LNCaP clone FGC (cell line): ENCODE measurements at places on chromosomes 13 and 19.

GRCh38 chr19:11142528-11143171 is 12.9 kb downstream of the SPC24 start:
- DNase-seq, result no peak

GRCh38 chr19:35993923-35994598 is 927 bp upstream of the SDHAF1 start:
- no peak for DNase-seq

DNA sequence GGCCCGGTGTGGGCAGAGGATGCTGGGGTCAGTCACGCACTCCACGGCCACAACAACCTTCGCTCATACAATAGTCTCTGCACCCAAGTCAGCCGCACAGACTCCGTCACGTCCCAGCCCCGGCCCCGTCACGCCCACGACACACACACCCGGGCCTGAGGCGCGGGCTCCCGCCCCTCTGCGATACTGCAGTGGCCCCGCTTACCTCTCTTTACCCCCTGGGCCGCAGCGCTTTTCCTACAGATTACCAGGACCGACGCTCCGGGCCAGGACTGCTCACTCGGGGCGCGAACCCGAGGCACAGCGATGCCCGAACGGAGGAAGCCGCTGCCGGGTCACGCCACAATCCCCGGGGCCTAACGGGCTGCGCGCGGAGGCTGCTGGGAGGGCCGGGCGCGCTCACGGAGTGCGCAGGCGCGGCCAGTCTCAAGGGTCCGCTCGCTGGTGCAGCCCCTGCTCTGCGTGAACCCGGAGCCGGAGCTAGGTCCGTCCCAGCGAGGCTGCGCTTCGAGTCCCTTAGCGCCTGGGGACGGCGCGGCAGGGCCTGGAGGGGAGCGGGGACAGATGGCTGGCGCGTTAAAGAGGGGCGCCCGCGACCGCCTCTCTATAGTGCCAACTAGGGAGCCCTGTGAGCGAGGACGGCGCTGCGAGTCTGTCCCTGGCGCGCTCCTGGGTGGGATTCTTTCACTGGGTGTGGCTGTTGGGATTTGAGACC is at the start of gene ZFP82:
TSS of gene ZFP82 (minus strand) at position 358 of the 715 bp plus-strand sequence. CDS start 8,855 bp downstream, outside the sequence.
- no peak for DNase-seq

GRCh38 chr13:100560498-100561157 is 28.0 kb downstream of the GGACT start:
- DNase-seq, result no peak

- DNase-seq, result no peak
These were observed 37.1 kb upstream of the LSM14A start for GRCh38 chr19:34135054-34135800.

DNA sequence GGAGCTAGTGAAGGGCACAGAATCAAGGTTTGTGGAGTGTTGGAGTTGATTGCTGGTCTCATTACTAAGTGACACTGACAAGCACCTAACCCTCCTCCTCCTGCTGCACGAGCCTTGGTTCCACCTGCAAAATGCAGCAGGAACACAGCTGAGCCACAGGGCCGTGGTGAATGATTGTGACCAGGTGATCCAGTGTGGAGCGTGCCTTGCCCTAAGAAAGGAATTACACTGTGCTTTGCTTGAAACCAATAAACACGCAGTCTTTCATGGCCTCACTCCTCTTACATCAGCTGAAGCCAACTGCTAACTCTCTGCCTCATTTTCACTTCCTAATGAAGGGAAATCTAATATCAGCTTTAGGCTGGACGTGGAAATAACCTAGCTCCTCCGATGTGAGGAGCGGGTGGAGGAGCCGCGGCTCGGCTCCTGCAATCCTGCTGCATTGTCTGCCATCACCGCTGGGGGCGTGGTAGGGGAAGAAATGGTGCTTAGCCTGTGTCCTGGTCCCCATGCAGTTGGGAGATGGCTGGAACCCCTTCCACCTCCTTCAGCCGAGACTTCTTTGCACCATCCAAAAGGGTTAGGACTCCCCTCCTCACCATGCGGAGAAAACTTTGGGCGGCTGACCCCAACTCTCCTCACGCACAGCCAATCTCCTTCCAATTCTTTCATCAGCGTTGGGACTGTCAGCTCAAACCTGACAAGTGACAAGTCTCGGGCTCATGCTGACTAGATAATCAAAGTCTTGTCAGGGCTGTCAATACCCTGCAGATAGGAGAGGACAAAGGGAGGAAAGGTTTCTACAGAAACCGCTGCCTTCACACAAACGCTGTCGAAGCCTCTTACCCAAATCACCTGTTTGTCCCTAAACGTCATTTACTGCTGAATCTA is 427.9 kb downstream of the ZNF536 start:
- no peak for DNase-seq

- DNase-seq, result no peak
These were observed 53.0 kb upstream of the PCCA start for GRCh38 chr13:100035936-100036335.

DNA sequence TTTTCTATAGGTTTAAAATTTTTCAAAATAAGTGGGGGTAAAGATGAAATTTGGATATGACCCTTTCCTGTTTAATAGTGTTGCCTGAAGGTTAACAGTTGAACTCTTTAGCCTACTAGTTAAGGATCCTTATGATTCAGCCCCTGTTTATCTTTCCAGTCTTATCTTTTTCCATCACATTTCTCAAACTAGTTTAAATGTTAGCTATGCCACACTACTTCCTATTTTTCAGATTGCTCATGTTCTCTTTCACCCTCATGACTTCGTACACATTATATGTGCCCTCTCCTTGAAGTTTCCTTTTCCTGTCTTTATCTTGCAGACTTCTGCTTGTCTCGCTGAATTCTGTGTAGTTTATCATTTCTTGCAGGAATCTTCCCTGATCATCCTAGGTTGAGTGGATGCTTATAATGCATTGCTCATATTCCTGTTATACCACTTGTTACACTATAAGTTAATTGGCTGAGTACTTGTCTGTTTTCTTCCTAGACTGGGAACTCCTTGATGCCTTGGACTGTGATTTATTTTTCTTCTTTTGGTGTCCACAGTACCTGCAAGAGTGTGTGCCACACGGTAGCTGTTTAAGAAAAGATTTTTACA is 86.7 kb downstream of the FNDC3A start:
- DNase-seq, result no peak

DNA sequence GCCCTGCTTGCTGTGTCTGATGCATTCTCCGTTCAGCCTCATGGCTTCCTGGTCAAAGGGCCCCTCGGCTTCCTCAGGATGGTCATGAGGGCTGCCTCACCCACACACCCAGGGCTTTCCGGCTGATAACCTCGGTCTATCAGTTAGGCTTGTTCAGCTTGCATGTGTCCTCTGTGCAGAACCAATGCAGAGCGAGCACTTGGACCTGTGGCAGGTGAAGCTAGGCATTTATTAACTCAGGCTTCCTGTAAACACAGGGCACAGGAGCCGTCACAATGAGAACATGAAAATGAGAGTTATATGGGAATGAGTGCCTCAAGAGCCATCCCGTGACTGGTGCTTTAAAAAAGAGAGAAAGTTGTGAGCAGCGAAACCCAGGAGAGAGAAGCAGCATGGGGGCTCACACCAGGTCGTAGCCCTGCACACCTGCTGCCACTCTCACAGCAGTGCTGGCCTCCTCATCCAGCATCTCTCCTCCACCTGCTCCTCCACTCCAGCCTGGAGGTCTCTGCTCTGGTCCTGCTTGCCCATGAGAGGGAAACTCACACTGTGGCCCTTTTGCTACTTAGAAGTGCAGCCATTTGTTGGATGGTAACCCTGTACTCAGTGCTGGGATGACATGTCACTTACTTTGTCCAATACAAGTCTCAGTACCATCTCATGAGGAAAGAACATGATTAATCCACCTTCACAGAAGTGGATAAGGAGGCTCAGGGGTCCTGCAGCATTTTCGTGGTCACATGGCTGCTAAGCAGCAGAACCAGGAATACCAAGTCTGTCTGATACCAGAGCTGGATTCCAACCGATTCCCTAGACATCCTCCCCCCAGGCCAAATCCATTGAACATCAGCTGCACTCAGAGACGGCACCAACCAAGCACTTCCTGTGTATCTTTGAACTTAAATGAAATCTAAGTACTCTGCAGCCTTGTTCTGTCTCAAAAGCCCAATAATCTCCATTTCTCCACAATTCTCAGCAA is 50.5 kb upstream of the IRS2 start:
- DNase-seq, result no peak

DNA sequence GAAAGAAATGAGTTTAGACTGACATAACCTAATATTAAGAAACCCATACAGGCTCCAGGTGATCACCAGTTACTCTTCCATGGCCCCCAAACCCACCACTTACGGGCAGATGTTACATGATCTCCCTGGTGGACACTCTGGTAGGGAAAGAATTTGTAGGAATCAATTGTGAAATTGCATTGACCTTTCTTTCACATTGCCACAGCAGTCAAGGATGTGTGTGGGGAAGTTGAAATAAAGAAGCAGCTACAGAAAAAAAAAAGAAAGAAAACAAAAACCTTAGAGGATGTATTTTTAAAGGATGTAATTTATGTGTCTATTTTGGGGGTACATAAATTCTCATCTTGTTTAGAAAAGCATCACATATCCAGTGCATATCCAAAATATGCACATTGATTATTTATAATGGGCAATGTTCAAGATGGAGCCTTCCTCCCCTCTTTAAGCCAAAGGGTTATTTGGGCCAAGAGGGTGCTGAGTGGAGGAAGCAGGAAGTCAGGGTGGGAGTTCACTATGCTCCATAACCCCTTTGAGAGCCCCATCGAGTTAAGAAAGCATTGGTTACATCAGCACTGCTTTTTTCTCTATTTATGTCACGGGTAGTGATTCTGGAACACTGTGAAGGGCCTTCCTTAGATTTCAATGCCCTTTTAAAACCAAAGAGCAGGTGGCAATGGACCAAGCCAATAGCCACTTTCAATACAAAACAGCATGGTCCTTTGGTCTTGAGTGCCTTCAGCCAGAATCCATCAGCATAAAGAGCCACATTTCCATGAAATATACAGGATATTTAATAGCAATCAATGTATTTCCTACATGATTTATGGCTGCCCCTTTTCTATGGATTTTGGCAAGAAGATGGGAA is 169.6 kb downstream of the LACC1 start:
- DNase-seq, result no peak

GRCh38 chr19:3586127-3586626 is 899 bp downstream of the GIPC3 start:
- no peak for DNase-seq

- DNase-seq, result no peak
These were observed 74.4 kb upstream of the ZNF599 start for GRCh38 chr19:34847393-34847792.

GRCh38 chr13:76516013-76516412 is 370.2 kb downstream of the KCTD12 start:
- DNase-seq, result no peak

GRCh38 chr19:1767464-1767933 is 14.2 kb downstream of the ONECUT3 start:
- DNase-seq, result no peak

GRCh38 chr13:85567909-85568308 is 231.3 kb downstream of the SLITRK6 start:
- DNase-seq, result no peak

DNA sequence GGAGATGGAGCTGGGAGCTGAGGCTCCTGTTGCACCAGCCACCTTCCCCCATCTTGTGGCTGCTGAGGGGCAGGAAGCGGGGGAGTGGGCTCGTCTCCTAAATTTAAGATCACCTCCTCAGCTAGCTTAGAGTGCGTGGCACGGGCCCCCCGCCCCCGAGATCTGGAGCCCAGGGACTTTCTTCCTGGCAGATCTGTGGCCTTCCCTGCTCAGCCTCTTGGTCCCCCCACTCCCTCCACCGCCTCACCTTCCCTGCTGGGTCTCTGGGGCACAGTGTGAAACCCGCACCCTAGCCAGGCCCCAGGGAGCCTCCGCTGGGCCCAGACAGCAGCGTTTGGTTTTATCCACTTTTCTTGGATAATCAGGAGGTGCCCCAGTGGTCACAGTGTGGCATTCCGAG is 35.9 kb downstream of the MAU2 start:
- no peak for DNase-seq

- DNase-seq, result no peak
These were observed 190.3 kb downstream of the STK24 start for GRCh38 chr13:98386637-98387036.

- no peak for DNase-seq
These were observed 178.8 kb upstream of the RFC3 start for GRCh38 chr13:33639158-33639557.

- DNase-seq, result no peak
These were observed 11.2 kb upstream of the AKAP8 start for GRCh38 chr19:15390814-15391213.

DNA sequence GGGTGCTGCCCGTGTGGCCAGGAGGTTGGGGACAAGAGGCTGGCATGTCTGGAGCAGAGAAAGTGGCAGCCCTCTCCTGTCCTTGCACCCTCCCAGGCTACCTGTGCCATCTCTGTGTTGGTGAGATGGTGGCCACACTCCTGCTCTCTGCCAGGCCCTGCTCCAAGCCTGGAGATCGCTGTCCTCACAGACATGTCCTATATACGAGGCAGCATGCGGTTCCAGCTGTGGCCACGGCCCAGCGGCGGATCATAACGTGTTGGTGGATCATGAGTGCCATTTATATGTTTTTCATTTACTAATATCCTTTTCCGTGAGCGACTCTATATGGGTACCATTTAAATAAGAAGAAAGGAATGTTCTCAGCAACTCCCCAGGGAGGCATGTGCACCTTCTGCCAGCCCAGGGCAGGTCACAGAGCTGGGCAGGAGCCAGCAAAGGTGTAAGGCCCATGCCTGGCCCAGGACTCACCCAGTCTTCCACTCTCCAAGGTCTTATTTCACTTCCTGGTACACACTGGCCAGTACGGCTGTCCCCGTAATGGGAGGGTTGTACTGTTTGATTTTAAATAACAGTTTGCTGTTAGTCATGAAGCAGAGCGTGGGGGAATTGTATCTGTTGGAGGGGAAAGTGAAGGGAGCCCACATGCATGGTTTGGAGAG is 47.2 kb upstream of the LDLR start:
- peak; percentile 85 for DNase-seq

DNA sequence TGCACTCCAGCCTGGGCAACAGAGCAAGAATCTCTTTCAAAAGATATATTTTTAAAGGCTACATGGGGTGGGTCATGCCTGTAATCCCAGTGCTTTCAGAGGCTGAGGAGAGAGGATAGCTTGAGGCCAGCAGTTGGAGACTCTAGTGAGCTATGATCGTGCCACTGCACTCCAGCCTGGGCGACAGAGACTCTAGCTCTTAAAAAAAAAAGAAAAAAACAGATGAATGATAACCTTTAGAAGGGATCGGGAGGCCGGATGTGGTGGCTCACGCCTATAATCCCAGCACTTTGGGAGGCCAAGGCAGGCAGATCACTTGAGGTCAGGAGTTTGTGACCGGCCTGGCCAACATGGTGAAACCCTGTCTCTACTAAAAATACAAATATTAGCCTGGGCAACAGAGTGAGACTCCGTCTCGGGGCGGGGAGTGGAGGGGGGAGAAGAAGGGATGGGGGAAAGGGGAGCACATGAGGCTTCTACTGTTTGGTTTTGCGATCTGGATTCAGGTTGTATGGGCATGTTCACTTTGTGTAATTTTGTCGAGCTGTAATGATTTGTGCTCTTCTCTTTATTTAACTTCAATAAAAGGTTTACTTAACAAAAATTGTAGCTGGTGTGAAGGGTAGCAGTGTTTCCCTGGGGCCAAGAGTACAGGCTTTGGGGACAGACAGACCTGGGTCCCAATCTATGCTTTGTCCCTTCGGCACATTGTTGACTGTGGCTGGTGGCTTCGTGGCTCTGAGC is 1.1 kb upstream of the PSMC4 start:
- DNase-seq, result no peak
